Stimulated activated CD4-positive, alpha-beta T cell treated with anti-CD3 and anti-CD28 coated beads, Interleukin-15, amount 100 ng/mL, for 1 hour (primary cell): ENCODE measurements at places on chromosomes 13 and 19.

DNA sequence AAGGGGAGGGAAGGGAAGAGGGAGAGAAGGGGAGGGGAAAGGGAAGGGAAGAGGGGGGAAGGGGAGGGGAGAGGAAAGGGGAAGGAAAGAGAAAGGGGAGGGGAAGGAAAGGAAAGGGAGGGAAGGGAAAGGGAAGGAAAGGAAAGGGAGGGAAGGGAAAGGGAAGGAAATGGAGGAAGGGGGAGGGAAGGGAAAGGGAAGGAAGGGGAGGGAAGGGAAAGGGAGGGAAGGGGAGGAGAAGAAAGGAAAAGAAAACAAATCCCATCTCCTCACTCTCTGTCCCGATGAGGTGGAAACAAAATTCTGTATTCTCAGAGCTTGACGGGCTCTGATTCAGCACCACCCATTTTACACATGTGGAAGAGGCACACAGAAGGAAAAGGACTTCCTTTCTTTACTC, 51.4 kb upstream of the SIN3B start:
- DNase-seq, result no peak

DNA sequence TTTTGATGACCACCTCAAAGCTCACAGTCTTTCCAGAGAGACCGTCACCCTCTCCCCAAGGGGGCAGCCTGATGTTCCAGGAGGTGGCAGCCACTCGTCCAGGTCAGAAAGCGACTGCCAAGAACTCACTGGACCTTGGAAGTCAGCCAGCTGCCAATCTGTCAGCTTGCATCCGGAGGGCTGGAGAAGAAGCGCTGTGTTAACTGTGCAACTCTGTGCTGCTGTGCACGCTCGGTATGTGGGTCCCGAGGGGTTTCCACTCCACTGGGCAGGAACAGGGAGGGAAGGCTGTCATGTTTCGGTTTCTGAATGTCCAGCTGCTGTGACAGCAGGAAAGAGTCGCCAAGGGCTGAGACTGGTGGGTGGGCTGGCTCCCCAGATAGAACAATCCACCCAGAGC, 89.2 kb downstream of the CACNA1A start:
- DNase-seq, result no peak

DNA sequence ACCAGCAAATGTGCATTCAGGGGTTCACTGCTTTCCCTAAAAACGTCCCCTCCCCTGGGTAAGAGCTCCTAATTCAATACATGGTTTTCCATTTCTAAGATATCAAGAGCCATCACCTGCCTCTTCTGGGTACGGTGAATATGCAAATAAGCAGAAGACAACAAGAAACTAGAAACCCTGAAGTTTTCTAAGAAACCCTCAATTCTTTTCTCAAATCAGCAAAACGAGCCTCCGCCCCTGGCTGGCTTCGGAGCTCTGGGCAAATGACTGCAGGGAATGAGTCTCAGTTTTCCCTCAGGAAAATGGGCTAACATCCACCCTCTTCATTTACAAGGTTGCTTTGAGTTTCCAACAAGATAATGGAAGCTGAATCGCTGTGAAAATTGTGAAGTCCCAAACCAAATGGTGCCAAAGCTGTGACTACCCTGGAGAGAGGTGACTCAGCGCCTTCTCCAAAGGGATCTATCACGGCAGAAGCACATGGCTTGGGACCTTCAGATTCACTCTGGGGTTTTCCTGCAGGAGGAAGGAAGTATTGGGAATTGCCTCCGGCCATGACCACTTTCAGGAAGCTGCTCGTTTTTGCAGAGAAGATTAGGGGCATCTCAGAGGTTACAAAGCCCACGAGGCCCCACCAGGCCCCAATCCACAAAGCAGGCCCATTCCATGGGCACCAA, 26.6 kb downstream of the KLF2 start:
- DNase-seq, result no peak

DNA sequence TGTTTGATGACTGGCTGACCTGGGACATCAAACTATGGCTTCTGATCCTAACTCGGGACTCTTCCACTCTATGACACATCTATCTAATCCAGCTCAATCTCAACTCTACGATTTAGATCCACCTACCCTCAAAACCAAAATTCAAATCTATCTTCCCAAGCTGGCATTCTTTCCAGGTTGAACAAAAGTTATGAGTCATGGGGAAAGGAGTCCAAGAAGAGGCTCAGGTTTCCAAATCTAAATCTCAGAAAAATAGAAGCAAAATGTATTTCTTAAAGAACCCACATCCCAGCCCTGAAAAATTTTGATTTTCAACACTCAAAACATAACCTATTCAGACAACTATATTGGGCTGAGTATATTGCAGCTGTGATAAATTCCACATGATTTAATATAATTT, 143.9 kb upstream of the IPO5 start:
- DNase-seq, result no peak
